ENCODE measurements at places on chromosomes 11 and 22. TPM values are rescaled to one million over a fixed set of nuclear protein-coding genes. Genes with fewer than 3 reads are reported as not detected.

- no peak for DNase-seq
Measured at GRCh38 chr11:100419518-100419917, 267.6 kb upstream of the ARHGAP42 start.

DNA sequence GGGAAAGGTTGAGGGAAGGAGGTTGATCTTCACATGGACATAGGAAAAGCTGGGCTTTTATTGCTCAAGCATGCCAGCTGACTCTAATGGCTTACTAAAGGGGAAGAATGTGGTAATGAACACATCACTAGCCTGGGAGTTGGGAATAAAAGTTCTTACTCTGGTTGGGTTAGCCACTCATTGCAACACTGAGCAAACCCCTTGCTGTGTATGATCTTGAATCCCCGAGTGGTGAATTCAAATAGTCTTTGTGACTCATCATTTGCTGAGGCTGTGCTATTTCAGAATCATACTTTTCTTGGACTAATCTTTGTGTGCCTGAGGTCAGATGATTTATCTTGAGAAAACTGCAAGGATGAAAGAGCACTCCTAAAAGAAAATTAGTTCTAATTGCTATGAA is 304.1 kb upstream of the ANO5 start:
- DNase-seq: no peak

DNA sequence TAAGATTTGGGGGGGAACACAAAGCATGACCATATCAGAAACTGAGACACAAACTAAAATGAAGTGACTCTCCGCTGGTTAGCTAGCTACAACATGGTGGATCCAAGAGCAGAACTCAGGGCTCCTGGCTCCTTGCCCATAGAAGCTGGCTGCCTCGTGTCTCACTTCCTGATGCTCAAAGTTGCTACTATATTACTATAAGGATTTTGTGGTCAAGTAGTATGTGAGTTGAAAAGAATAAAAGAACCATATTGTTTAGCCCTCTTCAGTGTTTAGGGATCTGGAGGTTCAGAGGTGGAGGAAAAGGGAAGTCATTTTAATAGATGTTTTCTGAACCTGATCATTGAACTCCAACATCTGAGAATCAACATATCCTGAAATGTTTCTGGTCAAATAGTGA is 16.9 kb upstream of the SIK2 start:
- no peak for DNase-seq

GRCh38 chr11:20760811-20761210 is 91.4 kb downstream of the NELL1 start:
- DNase-seq: peak; percentile 74

GRCh38 chr22:44274918-44275630 is 37.7 kb downstream of the SHISAL1 start:
- no peak for DNase-seq

DNA sequence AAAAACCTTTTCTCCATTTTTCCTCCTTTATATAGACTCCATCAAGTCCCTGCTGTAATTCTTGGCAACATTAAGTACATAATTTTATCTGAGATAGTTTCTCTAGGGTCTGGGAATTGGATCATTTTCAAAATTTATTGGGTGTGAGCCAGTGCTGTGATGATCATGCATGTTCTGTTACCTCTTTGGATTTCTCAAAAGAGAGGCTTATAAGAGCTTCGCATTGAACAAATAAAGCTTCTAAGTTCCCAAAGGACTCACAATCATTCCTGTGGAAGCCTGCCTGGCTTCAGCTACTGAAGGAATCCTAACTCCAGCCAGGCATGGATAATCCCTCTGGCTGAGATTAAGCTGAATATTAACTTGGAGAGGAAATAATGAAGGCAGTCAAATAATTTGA is 208.5 kb downstream of the RAB38 start:
- DNase-seq: no peak

DNA sequence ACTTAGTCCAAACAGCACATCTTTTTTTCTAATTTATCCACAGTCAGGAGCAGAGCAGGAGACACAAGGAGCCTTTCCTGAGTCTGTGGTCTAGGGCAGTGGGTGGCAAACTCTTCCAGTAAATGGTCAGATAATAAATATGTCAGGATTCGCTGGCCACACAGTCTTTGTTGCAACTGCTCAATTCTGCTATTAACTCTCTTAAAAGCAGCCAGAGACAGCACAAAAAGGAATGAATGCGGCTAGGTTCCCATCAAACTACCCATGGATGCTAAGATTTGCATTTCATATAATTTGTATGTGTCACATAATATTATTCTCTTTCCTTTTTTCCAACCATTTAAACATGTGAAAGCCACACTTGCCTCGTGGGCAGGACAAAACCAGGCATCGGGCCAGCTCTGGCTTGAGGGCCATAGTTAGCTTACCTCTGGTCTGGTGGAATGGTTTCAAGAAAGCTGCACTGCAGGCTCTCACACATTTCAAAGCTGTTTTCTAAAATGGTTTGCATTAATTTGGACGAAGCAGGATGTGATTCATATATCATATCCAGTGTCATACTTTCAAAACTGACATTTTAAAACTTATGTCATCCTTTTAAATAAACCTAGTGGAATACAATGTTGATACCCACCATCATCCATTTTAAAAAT is 64.7 kb upstream of the CD5 start:
- peak; percentile 87 for DNase-seq

DNA sequence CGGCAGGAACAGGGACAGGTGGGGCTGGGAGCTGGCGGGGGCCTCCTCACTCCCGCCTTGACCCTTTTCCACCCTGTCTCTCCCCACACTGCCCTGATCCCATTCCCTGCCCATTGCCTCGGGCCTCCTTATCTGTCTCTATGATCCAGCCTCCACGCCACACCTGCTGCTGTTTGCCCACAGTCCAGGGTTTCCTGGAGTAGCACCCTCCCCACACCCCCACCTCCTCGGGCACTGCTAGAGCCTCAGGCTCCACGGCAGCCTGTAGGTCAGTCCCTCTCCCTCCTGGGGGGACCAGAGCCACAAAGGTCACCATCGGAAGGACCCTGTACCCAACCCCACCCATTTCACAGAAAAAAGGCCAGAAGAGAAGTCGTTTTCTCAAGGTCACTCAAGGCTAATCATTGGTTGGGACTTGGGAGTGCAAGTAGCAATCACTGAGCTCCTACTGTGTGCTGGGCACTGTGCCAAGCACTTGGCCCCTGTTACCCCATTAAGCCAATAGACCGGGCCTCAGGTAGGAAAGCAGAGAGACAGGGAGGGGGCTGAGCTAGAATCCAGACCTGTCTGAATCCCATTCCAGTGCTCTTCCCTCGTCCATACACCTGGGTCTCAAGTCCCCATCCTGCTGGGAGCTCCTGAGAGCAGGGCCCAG is 71.8 kb downstream of the PDE2A start:
- no peak for DNase-seq

DNA sequence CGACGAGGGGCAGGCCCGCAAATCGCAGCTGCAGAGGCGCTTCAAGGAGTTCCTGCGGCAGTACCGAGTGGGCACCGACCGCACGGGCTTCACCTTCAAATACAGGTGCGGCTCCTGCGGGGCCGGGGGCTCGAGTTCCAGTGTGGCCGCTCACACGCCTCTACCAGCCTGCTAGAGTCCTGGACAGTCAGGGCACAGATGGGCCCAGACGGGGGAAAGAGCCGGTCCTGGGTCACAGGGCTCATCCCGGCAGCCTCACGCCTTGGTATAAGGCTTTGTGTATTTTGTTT is 506 bp downstream of the MCM5 start:
- peak; percentile 86 for DNase-seq

DNA sequence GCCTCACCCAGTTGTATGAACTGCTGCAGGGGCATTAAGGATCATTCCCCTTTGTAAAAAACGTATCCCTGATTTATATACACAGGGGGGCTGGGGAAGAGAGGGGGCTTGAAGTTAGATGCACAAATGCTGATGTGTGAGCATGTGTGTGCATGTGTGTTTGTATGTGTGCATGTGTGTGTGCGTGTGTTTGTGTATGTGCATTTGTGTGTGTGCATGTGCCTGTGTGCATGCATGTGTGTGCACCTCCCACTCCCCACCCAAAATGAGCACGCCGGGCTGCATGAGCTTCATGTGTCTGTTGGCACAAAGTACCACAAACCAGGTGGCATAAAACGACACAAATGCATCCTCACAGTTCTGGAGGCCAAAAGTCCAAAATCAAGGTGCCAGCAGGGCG is 1315.2 kb downstream of the TBC1D22A start:
- DNase-seq: no peak

DNA sequence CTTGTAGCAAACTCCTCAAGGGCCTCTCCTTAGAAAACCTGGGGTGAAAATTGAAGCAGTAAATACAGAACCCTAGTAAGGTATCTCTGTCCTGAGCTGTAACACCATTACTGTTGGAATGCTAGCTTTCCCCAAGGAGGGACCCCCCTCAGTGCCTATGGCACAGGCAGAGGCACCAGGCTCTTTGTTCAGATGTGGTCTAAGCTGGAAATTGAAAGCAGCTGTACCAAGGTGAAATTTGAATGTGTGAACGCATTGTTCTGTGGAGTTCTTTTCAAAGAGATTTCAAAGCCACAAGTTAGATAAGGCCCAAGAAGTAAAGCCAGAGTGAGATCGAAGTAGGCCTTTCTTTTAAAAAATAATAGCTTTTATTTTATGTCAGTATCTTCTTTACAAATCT is 71.9 kb upstream of the HORMAD2 start:
- DNase-seq: no peak

GRCh38 chr22:45008186-45008681 is 1.6 kb downstream of the PHF21B start:
- DNase-seq: no peak

DNA sequence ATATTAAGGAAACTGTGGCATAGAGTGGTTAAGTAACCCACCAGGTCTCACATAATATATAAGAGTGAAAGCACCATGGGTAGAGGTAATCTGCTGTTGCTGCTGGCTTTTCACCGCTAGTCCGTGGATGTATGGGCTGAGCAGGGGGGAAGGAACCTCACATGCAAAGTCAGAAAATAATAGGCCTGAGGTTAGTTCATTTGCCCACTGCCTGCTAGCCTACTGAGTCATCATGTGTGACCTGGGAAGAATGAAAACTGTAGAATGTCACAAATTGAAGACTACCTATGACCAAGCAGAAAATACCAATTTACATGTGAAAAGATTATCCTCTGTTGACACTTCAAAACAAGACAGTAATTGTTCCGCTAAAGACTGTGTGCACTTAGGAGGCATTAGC is 560.1 kb upstream of the FAT3 start:
- DNase-seq: no peak

- DNase-seq: no peak
Measured at GRCh38 chr22:38953577-38954413, 3.6 kb upstream of the APOBEC3A start.

DNA sequence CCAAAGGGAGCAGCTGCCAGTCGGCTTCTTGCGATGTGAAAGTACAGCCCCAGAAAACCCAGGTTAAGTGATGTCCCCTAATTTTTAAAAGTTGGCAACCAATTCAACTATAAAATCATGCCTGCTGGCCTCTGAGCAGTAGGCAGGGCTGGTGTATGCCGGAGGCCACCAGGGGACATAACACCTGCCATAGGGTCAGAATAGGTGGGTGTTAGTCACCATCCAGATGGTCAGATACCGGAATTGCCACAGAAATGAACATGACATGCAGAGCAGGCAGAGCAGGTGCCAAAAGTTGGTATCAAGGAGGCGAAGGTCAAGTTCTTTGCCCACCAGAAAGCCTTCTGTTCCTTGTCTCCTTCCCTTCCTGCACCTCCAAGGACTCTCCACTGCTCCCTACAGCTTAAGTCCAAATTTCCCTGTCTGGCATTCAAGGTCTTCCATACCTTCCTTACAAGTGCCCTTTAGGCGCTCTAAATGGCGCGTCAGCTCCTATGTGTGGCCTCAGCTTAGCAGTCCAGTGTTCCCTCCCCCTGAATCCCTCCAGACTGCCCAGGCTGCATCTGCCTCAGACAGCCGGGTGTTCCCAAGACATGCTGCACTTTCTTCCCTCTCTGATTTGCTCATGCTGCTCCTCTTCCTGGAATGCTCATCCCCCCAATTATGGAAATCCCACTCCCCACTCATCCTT is 45.1 kb downstream of the PTPRJ start:
- DNase-seq: peak; percentile 21

DNA sequence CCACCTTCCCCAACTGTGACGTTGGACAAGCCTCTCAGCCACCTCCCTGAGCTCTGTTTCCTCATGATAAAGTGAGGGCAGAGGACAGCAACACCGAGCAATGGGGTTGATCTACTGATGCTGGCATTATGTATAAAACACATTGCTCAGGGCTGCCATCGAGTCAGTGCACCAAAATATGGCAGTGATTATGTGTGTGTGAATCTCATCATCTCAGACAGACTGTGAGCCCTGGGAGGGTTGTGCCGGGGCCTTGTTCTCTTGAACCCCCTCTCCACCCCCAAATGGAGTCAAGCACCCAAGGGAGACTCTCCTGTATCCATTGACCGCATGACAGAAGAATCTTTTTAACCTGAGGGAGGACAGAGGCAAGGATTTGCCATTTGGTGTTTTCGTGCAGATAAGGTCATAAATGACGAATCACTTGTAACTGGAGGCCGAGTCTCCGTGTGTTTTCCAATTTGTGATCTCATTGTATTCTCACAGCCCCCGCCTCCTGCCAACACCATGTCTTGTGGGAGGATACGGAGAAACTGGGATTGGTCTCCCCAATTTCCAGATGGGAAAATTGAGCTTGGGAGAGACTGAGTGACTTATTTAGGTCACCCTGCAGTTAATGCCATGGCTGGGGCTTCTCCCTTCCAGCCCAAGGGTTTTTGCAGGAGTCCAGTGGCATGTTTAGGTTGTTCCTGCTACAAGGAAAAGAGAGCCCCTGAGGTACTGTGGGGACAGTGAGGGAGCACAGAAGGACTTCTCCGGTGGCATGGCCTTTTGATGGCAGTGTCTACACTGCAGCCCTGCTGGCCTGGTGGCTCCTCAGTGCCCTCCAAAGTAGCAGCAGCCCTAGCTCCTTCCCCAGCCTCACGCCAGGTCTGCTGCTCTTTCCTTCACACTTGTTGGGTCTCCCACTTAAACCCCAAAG is 52.4 kb downstream of the CHRDL2 start:
- DNase-seq: peak; percentile 80

GRCh38 chr11:132358573-132358953 is 988.1 kb downstream of the NTM start:
- no peak for DNase-seq

DNA sequence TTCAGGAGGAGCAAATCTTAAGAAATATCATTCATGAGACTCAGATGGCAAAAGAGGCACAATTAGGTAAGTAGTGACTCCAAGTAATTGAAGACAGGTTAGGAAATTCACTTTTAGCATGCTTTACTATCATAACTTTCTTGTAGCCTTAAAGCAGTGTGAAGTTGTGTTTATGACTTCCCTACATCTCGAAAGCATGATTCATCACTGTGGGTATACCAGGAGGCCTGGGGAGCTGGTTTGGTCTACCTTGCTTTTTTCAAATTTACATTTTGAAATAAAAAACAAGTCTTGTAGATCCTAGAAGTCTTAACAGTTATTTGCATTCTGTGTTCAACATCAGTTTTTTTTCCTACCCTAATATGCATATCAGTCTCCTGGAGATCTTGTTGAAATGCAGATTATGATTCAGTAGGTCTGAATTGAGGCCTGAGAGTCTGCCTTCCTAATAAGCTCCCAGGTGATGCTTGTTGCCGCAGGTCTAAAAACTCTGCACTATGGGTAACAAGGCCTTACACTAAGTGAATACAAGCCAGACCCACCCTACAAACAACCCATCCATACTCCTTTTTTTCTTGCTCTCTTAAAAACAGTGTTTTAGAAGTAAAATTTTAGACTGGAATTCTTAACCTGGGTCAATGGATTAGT is 41.4 kb downstream of the TTC17 start:
- no peak for DNase-seq

- no peak for DNase-seq
Measured at GRCh38 chr11:68842427-68843051, 823 bp upstream of the CPT1A start.

- peak; percentile 69 for DNase-seq
Measured at GRCh38 chr11:2664376-2664775, 35.4 kb downstream of the KCNQ1OT1 start.

Gene MS4A8
- not detected for total RNA-seq

Gene ROBO3
- 18.1 TPM for total RNA-seq

Gene ST14
- total RNA-seq: under 0.01 TPM

Data from osteoblast (primary cell).